ENCODE measurements at places on chromosomes 3 and 15.

DNA sequence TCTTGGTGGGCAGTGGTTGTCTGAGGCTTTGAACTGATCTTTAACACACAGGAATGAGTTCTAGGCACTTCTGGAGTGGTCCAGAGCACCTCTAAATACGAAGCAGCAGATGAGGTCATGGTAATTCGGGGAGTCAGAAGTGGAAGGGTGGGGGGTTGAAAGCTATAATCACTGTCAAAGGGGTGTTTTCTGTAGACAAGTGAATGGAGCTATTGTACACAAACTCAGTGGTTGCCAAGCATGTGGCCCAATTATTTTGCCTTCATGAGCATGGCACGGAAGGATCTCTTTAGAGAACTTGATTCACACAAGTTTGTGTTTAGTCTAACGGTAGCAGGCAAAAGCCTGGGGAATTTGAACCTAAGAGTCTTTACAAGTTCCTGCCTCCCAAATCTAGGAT, 6.3 kb downstream of the FRMD5 start:
- no peak for DNase-seq

DNA sequence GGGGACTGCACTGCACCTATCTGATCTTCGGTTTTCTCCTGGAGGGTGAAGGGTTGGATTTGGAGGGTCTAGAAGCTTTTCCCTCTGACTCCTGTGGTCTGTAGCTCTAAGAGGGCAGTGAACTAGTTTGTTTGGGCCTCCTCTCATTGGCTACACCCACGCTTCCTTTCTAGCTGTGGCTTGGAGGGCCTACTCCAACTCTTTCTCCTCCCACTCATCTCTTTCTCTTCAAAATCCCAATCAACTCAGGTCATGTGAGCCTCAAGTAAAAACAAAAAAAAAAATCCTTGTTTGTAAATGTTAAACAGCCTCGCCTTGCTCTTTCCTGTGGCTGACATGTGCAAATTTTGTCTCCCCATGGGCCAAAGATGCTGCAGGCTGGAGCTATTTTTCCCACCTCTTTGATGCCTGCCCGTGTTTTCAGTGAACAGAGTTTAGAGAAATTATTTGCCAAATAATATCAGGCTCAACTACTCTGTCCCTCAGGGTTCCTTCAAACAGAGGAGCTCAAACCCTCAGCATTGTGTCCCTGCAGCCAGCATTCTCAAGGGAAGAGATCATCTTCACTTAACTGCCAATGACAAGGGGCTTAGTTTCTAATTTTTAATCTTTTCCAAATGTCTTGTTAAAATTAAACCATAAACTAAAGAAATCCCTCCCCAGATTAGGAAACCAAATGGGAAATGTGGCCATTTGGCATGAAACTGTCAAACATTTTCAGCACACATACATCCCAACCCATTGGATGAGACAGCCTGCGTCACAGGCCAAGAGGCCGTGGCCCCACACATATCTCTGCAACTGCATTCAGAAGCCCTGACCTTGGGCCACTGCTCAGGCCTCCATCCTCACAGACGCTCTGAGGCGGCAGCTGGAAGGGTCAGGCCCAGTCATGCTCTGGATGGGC, 114.8 kb upstream of the THBS1 start:
- no peak for DNase-seq

- DNase-seq: no peak
These were observed at the start of gene ZDHHC19 for GRCh38 chr3:196210673-196211556. ZDHHC19 (minus strand) TSS chr3:196211400; CDS start chr3:196211315, 85 bp downstream.

- DNase-seq: no peak
These were observed 39.0 kb downstream of the SLC6A6 start for GRCh38 chr3:14441240-14441919.

DNA sequence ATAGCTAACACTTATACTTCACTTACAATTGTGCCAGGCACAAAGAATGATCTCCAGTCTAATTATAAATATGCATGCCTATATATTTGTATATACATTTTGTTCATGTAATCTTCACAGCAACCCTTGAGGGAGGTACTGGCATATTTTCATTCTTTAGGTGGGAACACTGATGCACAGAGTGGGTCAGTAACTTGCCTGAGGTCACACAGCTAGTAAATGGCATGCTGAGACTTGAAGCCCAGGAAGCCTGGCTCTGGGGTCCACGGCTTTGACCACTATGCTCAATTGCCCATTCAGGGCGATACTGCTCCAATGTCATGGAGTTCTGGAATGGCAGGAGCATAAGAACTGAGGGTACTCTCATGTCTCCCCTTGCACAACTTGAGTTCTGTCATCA, 139.8 kb downstream of the SHQ1 start:
- no peak for DNase-seq

- DNase-seq: no peak
These were observed 502.9 kb downstream of the FOXP1 start for GRCh38 chr3:71080517-71081083.

- no peak for DNase-seq
These were observed 200.5 kb downstream of the STT3B start for GRCh38 chr3:31733234-31733667.

- DNase-seq: peak; percentile 76
These were observed 224.0 kb downstream of the SLCO3A1 start for GRCh38 chr15:92077353-92078085.

Measured in Kasumi-1 (cell line).